D341Med (cell line): ENCODE measurements at places on chromosomes 7 and 10.

DNA sequence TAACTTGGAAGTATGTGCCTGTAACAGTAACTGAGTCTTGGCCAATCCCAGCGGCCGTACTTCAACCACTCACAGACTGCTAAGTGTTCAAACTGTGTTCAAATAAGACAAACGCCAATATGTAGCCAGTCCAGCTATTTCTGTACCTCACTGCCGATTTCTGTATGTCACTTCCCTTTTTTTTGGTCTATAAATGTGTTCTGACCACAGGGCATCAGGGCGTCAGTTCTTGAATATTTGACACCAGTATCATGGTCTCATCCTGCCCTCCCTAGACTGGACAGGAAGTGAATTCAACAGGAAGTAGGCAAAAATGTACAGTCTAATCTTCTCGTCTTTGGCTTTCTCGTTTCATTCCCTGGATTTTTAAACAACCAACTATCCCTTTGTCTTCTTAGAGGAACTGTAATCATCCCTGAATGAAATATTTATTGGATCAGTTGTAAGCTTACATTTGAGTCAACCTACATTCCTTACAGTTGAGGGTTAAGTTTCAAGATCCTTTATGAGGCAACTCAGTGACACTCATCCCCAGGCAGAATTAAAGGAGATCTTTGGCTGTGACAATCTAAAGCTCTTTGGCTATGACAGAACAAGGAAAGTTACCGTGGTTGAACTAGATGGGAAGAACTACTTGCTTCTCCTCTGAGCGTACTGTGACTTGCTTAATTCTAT, 232.7 kb downstream of the NSUN6 start:
- no peak for DNase-seq

- DNase-seq, result no peak
These were observed 20.0 kb downstream of the STRIP2 start for GRCh38 chr7:129454249-129454551.

DNA sequence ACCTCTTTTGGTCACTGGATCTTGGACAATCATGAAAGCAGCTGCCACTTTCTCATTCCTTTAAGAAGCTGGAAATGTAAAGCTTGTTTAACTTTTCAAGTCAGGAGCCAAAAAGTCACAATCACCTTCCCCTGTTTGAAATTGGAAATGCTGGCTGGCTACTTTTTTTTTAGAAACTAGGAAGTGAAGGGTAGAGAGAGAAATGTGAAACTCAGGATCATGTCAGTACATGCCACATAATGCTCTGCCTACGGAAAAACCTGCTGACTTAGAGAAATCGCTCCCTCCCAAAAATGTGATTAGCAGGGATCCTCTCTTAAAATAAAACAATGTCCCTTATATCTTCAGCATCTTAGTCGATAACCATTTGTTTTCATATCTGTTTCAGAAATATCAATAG, 188.4 kb upstream of the C7orf33 start:
- DNase-seq, result no peak

DNA sequence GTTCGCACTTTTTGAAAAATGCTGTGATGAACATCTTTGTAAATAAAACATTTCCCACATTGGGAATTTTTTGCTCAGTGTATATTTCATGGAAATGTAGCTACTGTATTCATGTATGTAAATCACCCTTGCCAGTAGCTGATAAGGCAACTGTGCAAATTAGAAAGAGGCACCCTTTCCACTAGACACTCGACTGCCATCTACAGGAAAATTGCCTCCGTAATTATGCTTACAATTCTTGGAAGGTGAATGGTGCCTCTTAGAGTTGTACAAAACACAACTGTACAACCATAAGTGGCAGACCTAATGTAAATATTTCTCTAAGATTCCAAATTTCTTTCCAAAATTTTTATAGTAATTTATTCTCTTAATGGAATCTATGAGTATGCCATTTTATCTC, 491.7 kb downstream of the CCSER2 start:
- DNase-seq, result peak; percentile 41

- DNase-seq, result no peak
These were observed 94.0 kb upstream of the TARP start for GRCh38 chr7:38367301-38367890.

DNA sequence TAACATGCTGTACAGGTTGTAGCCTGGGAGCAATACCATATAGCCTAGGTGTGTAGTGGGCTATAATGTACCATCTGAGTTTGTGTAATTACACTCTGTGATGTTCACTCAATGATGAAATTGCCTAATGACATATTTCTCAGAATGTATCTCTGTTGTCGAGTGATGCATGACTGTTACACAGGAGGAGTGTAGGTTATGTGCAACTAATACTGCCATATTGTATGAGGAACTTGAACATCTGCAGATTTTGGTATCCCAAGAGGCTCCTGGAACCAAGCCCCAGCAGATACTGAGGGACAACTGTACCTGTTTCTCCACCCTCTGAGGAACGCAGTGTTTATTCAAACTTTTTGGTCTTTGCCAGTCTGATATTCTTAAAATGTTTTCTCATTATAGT, 38.6 kb downstream of the NACAD start:
- no peak for DNase-seq

DNA sequence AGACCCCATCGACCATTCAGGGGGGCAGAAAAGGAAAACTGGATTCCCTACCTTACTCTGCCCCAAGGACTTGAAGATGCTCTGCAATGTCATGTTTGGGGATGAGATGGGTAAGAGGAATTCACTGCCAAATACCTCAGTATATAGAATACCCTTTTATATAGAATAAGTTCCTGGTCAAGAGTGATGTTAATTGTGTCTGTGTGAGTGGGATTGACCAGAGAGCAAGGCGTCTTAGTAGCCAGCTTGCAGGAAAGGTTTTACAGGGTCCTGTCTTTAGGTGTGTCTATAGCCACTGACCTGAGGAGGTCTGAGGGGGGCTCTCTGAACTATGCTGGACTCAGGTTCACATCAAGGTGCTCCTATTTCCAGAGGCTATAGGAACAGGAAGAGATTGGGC, 1.4 kb downstream of the IFIT3 start:
- no peak for DNase-seq

DNA sequence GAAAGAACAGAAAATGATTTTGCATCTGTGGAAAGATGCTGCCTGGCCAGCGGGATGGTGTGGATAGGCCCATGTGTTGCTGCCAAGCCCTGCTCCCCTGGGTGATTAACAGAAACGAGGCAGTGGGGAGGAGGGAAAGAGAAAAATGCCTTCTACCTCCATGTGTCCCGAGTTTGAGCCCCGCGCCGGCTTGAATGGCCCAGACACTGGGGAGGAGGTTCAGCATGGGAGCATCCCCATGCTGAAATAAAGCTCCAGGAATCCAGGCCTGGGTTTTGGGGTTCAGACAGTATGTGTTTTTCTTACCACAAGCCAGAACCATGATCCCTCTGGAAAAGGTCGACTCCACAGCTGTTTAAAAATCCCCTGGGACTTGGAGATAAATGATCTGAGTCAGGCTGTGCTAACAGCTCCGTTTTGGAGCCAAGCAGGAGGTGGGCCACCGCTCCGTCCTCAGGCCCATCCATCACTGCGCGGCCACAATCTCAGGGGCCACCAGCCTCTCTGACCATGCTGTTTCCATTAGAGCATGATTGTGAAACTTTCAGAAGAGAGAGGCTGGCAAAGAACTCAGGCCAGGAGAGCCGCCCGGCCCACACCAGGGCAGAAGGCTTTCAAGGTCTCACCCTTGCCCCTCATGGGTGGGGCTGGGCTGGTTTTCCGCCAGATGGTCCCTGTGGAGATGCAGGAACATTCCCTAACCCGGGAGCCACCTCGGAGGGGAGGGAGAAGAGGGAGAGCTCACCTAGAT, 299.7 kb downstream of the ZEB1 start:
- DNase-seq, result peak; percentile 58

GRCh38 chr7:132560105-132560504, 16.2 kb downstream of the PLXNA4 start:
- DNase-seq, result no peak

- no peak for DNase-seq
These were observed 3.6 kb downstream of the GDI2 start for GRCh38 chr10:5809527-5810154.

GRCh38 chr10:76973091-76974016, 664.3 kb downstream of the KCNMA1 start:
- no peak for DNase-seq

GRCh38 chr10:26723016-26723415, 25.5 kb downstream of the PDSS1 start:
- no peak for DNase-seq

DNA sequence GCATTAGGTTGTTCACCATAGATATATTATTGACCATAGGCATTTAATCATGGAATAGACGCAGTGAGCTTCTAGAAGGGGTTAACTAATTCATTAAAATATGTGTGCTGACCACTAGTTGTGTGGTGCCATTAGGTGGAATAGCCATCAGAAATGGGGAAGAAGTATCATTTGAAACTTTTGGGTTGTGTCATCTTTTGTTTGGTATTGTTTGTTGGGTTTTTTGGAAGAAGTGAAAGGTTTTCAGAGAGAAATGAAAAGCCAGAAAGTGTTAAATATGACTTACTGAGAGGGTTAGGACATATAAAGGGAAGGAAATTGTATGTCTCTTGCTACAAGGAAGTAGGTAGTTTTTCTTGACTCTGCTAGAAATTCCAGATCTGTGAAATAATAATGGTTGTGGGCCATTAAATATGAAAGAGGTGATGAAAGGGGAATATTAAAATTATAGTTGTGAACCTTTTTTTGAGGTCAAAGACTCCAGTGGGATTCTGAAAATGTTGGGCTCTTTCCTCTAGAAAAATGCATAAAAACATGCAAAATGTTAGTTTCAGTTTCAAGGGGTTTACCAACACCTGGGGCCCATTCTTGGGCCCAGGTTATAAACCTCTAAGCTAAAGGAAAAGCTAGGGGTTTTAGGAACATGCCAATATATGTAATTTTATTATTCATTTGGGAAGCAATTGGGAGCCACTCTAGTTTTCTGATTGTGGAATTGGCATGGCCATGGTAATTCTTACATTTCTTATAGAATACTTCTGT, 348.5 kb downstream of the BBS9 start:
- no peak for DNase-seq

- DNase-seq, result no peak
These were observed 787.7 kb downstream of the GRID1 start for GRCh38 chr10:85578860-85579259.

- no peak for DNase-seq
These were observed 446.4 kb upstream of the KLF6 start for GRCh38 chr10:4231439-4231838.

DNA sequence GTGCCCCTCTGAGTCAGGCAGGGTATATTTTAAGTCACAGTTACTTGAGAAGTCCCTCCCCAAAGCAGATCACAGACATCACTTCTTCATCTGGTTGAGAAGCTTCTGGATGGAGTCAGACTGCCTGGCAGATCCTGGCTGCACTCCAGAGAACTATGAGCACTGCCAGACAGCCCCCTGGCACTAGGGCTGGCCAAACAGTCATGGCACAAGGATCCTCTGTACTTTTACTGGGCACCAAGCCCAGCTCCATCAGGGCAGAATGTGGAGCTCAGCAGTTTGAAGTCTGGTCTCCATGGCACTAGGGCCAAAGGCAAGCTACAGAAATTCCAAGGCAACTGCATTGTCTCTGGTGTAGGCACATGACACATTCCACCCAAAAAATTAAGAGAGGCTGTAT, 162.1 kb downstream of the NRG3 start:
- no peak for DNase-seq

- no peak for DNase-seq
These were observed 96.7 kb downstream of the HTR5A start for GRCh38 chr7:155166673-155167370.

GRCh38 chr10:67808704-67809103, 29.3 kb downstream of the DNAJC12 start:
- DNase-seq, result peak; percentile 15

- no peak for DNase-seq
These were observed 43.1 kb upstream of the KLHL7 start for GRCh38 chr7:23062452-23062851.

DNA sequence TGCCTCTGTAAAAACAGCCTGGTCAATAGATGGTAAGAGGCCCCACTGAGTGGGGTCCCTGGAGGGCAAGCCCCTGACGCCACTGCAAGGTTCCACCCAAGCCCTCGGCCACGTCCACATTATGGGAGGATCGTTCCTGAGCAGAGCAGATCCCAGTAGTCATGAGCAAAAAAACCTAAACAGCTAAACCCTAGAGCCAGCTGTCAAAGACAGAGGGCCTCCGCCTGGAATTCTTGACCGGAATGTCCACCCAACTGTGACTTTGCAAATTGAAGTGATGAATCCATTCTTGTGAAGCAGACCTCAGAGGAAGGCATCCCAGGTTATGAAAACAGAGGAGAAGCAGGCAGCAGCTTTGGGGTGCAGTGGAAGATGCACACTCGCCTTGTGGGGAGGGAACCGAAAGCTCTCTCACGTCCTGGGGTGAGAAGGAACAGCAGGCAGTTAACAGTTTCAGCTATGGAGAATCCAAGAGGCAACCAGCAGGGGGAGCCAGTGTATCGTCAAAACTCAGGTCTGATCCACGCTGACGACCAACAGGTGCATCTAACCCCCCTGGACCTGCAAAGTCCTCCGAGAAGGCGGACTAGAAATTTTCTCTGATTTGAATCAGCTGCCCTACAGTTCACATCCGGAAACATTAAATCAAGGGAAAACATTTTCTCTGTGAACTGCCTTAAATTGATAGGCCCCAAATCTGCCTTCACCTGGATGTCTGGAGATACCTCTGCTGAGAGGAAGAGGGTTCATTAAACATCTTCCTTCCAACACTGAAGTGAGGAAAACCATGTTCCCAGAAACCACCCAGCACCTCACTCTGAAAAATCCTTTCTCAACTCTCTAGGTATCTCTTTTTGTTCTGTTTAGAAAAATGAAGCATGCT, 139.1 kb upstream of the PFKP start:
- peak; percentile 83 for DNase-seq

- DNase-seq, result no peak
These were observed 35.0 kb downstream of the SEPTIN14 start for GRCh38 chr7:55827577-55827976.

DNA sequence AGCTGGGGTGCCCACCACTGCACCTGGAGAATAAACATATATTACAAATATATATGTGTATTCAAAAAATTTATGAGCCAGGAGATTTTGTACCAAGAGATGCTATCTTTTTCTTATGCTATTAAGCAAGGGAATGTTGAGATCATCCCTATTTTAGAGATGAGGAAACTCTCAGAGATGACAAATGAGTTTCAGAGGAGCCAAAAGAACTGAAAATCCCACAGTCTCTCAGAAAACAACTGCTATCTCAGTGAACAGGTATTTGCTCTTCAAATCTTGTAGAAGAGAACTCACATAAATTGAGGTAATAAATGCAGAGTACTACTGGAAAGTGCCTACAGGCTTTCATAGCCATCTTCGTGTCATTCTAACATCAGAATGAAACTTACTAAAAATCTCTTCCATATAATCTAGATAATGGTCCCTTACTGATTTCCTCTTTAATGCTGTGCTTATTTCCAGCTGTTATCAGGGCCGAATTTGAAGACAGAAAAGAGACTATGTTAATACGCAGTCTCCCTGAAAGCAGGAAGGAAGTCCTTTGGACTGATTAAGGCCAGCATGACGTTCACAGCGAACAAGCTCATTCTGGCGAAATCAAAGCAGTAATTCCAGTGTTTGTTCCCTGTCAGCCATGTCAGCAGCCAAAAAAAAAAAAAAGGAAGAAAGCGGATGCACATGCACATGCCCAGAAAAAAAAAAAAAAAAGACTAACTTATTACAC, 29.4 kb upstream of the ANAPC16 start:
- no peak for DNase-seq
